ENCODE measurements at places on chromosomes 11 and 22.
A peak's percentile ranks its signal among the peaks of the same experiment; 100 is the strongest.

DNA sequence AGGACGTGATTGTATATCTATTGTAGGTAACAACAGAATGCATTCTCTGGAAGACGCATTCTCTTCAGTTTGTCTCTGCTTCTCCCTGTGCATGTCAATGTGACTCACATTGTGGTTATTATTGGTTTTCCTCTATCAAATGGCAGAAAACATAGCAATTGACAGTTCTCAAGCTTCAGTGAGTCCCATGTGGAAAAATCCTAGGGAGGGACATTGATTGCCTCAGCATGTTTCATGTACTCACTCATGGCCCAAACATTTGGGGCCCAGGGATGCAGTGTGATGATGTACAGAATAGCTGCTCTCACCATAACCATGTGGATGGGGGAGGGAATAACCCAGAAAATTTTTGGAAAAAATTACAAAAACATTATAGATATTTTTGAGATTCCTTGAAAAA lies 9.3 kb upstream of the ARL14EP start:
- DNase-seq = no peak

GRCh38 chr11:45801723-45802315 lies 3.1 kb upstream of the SLC35C1 start:
- DNase-seq = no peak

GRCh38 chr11:122746050-122746478 lies 90.5 kb downstream of the UBASH3B start:
- DNase-seq = no peak

GRCh38 chr11:34960277-34960676 lies 43.9 kb downstream of the PDHX start:
- no peak for DNase-seq

DNA sequence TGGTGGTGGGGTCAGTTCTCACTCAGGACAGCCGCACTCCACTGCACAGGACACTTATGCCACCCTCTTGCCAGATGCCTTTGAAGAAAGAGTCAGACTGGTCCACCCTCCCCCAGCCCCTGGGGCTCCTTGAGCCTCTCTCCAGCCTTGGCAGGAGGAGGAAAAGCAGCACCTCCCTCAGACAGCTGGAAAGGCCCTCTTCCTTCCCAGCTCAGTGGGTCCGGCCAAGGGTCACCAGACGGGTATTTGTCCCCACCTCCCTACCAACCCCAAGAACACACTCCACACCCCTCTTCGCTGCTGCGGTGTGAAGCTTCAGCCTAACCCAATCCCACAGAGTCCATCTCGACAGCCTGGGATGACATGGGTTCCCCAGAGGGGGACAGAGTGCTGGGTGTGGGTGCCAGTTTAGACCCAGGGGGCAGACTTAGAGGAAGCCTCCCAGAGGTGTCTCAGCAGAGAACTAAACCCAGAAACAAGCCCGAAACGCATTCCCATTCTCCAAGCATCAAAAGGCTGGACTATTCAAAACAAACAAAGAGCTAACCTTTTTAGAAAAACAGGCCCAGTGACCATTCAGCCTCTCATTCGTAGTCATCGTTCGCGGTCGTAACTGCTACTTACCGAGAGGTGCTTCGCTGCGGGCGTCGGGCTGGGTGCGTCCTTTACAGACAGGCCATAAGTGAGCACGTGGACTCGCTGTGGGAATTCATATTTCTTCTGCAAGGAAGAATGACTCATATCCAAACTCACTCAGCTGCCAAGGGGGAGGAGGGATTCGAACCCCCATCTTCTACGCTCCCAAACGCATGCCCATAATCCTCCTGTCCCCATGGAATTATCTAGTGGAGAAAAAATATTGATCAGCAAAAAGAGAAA lies 57.5 kb upstream of the ANO1 start:
- DNase-seq = no peak

- DNase-seq = no peak
Observed at GRCh38 chr11:45165386-45165785, 18.9 kb downstream of the PRDM11 start.

DNA sequence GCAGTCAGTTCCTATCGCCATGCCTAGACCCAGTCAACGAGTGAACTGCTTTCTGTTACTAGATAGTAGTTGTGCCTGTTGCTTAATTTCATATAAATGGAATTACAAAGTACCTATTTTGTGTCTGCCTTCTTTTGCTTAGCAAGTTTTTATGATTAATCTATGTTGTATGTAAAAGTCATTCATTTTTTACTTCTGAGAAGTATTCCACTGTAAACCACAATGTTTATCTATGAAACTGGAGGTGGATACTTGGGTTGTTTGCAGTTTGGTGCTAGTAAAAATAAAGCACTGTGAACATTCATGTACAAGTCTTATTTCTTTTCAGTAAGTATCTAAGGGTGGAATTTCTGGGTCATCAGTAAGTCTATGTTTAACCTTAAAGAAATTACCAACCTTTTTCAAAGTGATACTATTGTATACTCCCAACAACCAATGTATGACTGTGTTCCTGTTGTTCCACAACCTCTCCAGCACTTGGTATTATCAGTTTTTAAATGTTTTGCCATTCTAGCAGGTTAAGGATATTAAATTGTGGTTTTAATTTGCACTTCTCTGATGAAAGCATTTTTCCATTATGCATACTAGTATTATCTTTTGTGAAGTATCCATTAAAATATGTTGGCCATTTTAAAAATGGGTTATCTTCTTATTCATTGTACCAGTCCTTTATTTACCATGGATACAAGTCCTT lies 68.2 kb downstream of the DNAJC24 start:
- no peak for DNase-seq

- DNase-seq = no peak
Observed at GRCh38 chr11:124415356-124415923, 9.2 kb downstream of the OR8B4 start.

DNA sequence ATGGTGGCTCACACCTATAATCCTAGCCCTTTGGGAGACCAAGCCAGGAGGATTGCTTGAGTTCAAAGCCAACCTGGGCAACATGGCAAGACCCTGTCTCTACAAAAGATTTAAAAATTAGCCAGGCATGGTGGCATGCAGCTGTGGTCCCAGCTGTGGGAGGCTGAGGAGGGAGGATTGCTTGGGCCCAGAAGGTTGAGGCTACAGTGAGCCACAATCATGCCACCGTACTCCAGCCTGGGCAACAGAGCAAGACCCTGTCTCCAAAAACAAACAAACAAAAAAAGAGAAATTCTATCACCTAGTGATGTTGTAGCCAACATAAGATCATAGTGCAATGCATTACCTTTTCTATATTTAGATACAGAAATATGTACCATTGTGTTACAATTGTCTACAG lies 113.8 kb downstream of the NAT10 start:
- no peak for DNase-seq

GRCh38 chr11:98940913-98941312 lies 79.8 kb upstream of the CNTN5 start:
- DNase-seq = peak; percentile 15

GRCh38 chr11:72569966-72570892 lies 104.0 kb downstream of the PDE2A start:
- DNase-seq = no peak

- DNase-seq = no peak
Observed at GRCh38 chr11:33379947-33380346, 122.8 kb downstream of the HIPK3 start.

- no peak for DNase-seq
Observed at GRCh38 chr11:47254386-47254785, 3.4 kb upstream of the NR1H3 start.

DNA sequence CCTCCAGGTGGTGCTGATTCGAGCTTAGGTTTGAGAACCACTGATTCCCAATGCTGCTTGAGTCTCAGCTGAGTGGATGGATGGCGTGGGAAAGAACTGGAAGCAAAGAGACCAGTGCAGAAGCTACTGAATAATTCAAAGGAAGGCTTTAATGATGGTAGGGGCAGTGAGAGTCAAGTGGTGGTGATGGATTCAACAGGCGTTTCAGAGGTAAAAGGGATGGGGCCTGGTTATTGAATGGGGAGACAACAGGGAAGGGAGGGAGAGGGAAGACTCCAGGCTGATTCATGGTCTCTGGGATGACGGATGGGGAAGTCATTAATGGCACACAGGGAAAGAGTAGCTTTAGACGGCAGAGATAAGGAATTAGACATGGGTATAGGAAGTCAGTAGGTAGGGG lies 104.3 kb upstream of the TBCEL start:
- DNase-seq = no peak

GRCh38 chr11:93939084-93939760 lies 81.9 kb upstream of the HEPHL1 start:
- no peak for DNase-seq

GRCh38 chr11:46160100-46160499 lies 38.8 kb upstream of the PHF21A start:
- no peak for DNase-seq

DNA sequence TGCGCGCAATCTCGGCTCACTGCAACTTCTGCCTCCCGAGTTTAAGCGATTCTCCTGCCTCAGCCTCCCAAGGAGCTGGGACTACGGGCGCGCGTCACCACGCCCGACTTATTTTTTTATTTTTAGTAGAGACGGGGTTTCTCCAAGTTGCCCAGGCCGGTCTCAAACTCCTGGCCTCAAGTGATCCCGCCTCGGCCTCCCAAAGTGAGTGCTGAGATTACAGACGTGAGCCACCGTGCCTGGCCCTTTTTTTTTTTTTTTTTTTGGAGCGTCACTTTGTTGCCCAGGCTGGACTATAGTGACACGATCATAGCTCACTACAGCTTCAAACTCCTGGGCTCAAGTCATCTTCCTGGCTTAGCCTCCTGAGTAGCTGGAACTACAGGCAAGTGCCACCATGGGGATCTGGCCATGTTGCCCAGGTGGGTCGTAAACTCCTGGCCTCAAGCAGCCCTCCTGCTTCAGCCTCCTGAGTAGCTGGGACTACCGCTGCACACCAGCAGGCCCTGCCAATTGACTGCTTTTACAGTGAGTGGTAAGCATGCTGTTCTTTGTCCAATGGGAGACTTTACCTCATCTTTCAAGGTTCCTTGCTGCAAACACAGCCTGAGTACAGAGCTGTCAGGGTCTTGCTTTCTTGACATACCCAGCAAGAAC lies 600 bp upstream of the CENPM start:
- no peak for DNase-seq

GRCh38 chr11:36027731-36028130 lies 83.9 kb downstream of the LDLRAD3 start:
- DNase-seq = no peak

- DNase-seq = no peak
Observed at GRCh38 chr11:11513422-11513821, 108.4 kb downstream of the GALNT18 start.

GRCh38 chr11:14124350-14124749 lies 161.8 kb downstream of the SPON1 start:
- DNase-seq = no peak

DNA sequence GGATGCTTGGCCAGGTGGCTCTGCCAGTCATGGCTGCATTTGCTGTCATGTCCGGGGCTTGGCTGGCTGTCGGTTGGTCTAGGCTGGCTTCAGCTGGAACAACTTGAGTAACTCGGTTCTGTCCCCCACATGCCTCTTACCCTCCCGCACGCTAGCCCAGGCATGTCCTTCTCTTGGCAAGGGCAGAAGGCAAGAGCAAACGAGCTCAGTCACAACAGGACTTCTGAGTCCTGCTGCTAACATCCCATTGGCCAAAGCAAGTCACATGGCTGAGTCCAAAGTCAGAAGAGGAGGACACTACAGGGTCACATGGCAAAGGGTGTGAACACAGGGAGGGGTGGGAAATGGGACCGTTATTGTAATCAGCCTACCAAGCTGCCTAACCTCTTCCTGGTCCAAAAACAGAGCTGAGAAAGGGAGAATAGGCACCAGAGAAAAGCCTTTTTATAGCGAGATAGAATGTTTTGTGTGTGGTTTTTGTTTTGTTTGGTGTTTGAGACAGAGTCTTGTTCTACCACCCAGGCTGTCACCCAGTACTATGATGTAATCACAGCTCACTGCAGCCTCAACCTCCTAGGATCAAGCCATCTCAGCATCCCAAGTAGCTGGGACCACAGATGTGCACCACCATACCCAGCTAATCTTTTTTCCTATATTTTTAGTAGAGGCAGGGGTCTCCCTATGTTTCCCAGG lies 81.9 kb downstream of the MN1 start:
- DNase-seq = peak; percentile 51

- no peak for DNase-seq
Observed at GRCh38 chr22:26579331-26579886, 10.5 kb downstream of the TPST2 start.

GRCh38 chr11:118304568-118305248 lies at the start of gene CD3E:
CD3E (plus strand) TSS chr11:118304730; CDS start chr11:118304953, 223 bp downstream.
- no peak for DNase-seq

GRCh38 chr22:20292108-20292507 lies 24.0 kb upstream of the RTN4R start:
- DNase-seq = no peak

- DNase-seq = no peak
Observed at GRCh38 chr11:112352907-112353306, 92.2 kb upstream of the PLET1 start.

DNA sequence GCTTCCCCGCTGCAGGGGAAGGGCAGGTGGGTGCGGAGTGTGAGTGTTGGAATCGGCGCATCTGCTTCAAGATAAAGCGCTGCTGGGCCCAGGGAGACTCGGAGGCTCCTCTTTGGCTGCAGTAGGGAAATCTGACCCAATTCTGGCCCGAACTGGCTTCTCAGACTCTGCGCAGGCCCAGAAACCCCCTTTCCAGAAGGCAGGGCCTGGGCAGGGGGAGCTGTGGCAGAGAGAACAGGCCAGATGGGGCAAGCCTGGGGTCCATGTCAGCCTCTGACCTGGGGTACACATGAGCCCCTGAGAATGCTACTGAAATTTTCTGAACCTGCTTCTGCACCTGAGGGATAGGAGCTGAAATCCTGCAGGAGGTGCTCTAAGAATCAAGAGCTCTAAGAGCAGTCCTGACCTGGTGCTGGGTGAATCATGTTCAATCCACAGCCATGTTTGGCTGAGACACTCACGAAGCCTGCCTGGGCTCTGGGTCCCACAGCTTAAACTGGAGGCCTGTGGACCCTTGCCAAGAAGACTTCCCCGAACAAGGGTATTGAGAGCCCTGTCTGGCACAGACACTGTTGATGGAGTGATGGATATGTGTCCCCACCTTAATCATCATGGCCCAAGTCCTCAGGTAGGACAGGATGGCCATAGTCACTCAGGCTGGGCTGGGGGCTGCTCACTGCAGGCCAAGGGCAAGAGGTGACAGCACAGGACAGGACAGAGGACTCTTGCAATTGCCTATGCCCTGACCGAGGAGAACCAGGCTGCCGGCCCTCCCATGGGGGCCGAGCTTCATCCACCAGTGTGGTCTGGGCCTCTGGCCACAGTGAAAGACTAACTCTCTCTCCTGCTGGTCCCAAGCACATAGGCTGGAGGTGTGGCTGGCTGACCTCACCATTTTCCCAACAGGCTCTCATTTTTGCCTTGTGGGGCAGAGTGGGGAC lies 6.9 kb downstream of the RAB3IL1 start:
- DNase-seq = no peak

GRCh38 chr11:70573701-70574151 lies 175.4 kb downstream of the CTTN start:
- no peak for DNase-seq

- no peak for DNase-seq
Observed at GRCh38 chr11:35752115-35752514, 89.5 kb downstream of the TRIM44 start.

GRCh38 chr11:12133547-12134235 lies 23.3 kb downstream of the MICAL2 start:
- no peak for DNase-seq

GRCh38 chr22:38069372-38070249 lies 12.4 kb downstream of the PICK1 start:
- DNase-seq = peak; percentile 95

GRCh38 chr11:126607374-126607773 lies 251.9 kb downstream of the ST3GAL4 start:
- peak; percentile 78 for DNase-seq
